ENCODE measurements at places on chromosomes 1 and 21.

DNA sequence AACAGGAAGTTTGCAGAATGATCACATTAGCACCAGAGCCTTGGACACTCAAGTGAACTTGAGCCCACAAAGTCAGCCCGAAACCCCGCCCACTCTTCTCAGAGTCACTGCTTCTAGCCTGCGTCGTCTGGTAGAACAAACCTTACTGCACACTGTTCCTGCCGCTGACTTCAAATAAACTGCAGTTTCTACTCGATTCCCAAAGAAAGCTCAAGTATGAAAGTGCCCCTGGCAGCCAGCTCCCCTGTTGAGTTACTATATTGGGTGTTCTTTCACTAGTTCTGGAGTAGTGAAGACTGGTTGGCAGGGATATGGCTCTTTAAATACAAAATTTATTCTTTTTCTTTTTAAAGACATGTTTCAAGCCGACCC, 164.7 kb downstream of the GALNT2 start:
- DNase-seq: no peak

DNA sequence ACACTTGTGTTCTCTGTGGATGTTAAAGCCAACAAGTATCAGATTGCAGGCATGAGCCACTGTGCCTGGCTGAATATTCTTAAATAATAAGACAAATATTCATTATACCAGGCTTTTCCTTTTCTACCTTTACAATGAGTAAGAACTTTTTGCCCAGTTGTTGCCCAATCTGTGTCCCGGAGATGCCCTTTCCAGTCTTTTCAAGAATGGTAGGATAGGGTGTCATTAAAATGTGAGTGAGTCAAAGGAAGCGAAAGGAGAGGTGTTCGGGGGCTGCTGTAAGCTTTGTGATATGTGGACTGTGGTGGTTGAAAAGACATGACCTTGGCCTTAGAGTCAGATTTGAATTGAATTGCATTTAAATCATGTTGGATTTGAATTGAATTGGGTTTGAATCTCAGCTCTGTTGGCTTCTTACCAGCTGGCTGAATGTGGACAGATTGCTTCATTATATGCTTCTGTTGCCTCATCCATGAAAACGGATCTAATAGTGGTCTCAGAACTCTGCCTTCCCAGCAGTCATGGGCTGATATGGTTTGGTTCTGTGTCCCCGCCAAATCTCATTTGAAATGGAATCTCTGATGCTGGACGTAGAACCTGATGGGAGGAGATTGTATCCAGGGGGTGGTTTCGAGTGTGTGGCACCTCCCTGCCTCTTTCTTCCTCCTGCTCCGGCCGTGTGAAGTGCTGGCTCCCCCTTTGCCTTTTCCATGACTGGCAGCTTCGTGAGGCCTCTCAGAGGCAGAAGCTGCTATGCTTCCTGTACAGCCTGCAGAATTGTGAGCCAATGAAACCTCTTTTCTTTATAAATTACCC, 22.7 kb upstream of the AADACL3 start:
- no peak for DNase-seq

GRCh38 chr1:87963556-87963955, 634.9 kb downstream of the LMO4 start:
- DNase-seq: no peak

- DNase-seq: no peak
These were observed 27.5 kb downstream of the ERG start for GRCh38 chr21:38470755-38471154.

GRCh38 chr1:33402206-33402605, 28.7 kb downstream of the PHC2 start:
- DNase-seq: no peak

Measured in activated T-cell treated with anti-CD3 and anti-CD28 coated beads for 48 hours (primary cell).